ENCODE measurements at places on chromosomes 11 and 22.

GRCh38 chr11:95788921-95789505 lies 569 bp downstream of the FAM76B start:
- DNase-seq, result no peak

- no peak for DNase-seq
Measured at GRCh38 chr11:69138265-69138664, 17.5 kb upstream of the SMIM38 start.

GRCh38 chr11:42234451-42234951 lies 775.0 kb upstream of the LRRC4C start:
- DNase-seq, result no peak

- DNase-seq, result no peak
Measured at GRCh38 chr22:48902983-48903650, 924.6 kb downstream of the BRD1 start.

GRCh38 chr11:64306876-64307622 lies 1.7 kb downstream of the ESRRA start:
- no peak for DNase-seq

GRCh38 chr11:122368796-122369195 lies 252.8 kb upstream of the BLID start:
- DNase-seq, result no peak

DNA sequence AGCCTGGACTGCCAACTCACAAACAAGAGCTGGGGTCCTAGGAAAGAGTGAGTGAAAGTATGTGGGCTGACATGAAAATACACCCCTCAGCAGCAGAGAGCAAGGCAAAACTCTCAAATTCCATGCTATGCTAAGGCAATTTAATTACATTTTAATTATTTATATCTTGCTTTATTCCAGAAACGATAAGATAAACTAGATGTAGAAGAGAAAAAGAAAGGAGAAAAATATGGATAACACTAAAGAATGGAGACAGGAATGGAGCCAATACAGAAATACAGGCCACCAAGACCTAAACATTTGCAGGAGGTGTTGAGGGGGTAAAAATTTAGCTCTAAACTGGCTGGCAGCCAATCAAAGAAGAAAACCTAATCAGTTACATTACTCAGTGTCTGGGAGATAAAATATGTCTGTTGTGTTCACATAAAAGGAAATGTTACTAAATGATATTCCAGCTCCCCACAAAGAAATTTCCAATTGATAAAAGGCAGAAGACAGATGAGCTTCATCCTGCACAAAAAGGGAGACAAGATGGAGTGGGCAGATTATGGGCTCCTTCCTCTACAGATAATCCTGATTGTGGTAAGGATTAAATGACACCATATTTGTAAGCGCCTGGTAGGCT lies 223.5 kb upstream of the BLID start:
- DNase-seq, result no peak

DNA sequence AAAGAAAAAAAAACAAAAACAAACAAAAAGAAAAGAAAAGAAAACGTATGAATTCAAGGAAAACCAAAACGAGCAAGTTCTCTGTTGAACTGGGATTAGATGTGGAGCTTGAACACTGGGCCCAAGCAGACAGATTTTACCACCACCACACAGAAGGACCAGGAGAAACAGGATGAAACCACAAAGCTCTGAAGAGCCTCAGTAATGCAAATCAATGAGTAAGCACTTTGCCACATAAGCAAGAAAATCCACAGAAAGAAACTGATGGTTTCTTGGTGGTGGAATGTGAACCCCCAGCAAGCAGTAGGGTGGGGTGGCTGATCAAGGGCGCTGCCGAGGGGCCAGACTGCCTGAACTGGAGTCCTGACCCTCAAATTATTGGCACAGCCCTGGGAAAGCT lies 50.9 kb upstream of the NFRKB start:
- DNase-seq, result no peak

GRCh38 chr11:79101656-79102055 lies 339.2 kb downstream of the TENM4 start:
- no peak for DNase-seq

DNA sequence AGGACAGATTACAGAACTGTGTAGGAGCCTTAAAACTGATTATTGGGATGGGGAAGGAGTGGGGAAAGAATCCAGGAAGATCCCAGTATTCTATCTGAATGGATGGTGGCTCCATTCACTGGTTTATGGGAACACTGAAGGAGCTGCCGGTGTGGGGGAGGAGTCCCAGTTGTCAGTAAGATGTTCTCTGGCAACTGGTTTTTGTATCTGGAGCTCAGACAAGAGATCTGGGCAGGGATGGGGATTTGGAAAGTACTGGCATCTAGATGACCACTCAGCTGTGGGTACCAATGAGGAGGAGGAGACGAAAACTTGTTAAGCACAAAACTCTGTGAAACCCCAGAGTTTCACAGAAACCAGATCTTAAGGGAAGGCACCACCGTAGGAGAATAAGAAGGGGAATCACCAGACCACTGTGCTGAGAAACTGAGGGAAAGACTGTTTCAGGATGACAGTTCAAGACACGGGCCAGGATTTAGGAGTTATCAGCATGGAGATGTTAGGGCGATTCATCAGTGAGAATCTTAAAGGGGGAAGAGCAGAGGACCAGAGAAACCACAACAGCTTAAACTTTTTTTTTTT lies 28.1 kb downstream of the LDLRAD3 start:
- DNase-seq, result no peak

GRCh38 chr11:19868281-19868821 lies 155.7 kb downstream of the NAV2 start:
- no peak for DNase-seq

- no peak for DNase-seq
Measured at GRCh38 chr11:112195951-112196351, 20.6 kb downstream of the BCO2 start.

Data from HuH-7.5 (cell line).